ENCODE measurements at places on chromosomes 2 and 18.

DNA sequence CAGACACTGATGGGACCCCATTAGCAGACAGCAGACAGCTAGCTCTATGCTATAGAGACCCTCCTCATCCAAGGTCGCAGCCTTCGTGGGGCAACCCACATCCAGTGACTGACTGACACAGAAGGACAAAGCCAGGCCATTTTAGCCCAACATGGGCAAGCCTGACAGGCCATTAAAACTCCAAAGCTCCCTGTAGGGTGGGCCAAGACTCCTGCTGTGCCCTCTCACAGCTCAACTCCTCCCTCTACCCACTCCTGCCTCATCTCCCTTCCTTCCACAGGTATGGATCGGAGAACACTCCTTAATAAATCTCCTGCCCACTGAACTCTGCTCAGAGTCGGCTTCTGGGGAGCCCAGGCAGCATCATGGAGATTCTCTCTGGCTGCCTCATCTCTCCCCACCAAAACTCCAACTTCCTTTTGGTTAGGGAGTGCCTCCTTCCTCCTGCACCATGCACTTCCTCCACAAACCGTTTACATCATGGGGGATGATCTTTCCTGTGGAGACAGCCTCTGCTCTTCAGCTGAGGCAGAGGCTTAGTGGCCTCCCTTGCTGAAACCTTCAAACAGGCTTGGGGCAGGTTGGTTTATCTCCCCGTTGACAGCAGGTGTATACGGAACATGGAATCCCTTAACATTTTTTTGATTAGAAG lies 86.5 kb downstream of the ACTR3 start:
- no peak for DNase-seq

- DNase-seq = no peak
These were observed 216.6 kb downstream of the SS18 start for GRCh38 chr18:25873833-25874232.

GRCh38 chr2:66058675-66059074 lies 376.2 kb upstream of the MEIS1 start:
- DNase-seq = no peak

DNA sequence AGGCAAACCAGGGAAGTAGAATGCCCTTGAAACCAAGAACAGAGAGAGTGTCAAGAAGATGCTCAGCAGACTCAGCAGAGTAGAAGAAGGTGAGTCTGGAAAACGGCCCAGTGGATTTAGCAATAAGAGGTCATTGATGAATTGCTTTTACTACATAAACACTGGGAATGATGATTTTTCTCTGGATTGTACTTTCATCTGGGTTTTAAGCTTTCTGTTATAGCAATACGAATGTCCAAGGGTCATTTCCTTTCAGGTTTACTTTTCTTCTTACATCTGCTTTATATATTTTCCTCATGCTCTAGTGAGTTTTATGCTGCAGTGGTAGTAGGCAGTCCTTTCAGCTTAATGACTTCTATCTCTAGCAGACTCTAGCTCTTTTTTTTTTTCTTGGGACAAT lies 16.9 kb downstream of the EML6 start:
- DNase-seq = no peak

- no peak for DNase-seq
These were observed 211.1 kb upstream of the GALNT5 start for GRCh38 chr2:157046396-157046795.

DNA sequence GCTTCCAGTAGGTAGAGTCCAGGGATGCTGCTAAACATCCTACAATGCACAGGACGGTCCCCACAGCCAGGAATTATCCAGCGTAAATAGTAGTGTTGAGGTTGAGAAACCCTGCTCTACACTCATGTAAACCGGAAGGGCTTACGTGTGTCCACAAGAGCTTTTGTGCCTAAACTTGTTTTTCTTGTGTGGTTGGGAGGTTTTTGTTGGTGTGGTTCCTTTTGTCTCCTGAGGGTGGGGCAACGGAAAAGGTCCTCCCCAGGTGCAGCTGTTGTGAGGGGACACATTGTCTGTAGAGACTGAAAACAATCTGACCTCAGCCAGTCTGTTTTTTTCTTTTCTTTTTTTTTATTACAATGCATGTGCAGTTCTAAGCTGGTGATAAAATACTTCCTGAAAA lies 72.7 kb upstream of the MGAT5 start:
- DNase-seq = no peak

- no peak for DNase-seq
These were observed 120.1 kb upstream of the SLC1A4 start for GRCh38 chr2:64869126-64869525.

- no peak for DNase-seq
These were observed 243.0 kb downstream of the CELF4 start for GRCh38 chr18:37322492-37323035.

GRCh38 chr2:10493634-10494281 lies 45.6 kb upstream of the ODC1 start:
- peak; percentile 35 for DNase-seq

- DNase-seq = no peak
These were observed 159.4 kb downstream of the BABAM2 start for GRCh38 chr2:28049899-28050298.

DNA sequence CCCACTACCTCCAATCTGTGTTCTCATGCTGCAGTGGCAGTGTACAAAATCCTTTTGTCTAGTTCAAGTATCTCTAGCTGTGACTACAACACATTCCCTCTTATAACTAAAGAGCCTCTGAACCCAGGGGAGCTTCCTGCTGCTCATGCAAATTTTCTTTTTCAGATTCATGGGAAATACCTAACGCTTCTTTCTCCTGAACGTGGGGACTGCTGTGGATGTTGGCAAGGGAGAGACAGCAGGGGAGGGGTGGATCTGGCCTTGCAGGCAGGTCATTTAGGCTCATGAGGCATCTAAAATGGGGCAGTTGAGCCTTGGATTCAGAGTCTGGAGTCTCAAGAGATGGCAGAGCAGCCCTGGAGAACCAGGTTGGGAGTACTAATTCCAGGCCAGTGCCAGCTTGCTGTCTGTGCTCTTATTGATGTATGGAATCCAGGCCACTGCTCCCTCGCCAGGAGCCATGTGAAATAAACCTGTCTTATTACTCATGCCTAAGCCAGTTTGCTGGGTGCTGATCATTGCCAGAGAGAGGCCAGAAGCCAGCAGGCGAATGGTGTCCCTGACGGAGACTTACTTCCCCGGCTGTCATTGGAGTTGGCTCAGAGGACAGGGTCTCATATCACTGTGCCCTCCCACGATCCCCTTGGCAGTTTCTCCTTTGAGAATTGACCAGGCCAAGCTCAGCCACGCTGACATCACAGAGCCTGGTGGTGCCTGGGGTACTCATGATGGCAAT lies 29.2 kb upstream of the TNP1 start:
- DNase-seq = no peak

DNA sequence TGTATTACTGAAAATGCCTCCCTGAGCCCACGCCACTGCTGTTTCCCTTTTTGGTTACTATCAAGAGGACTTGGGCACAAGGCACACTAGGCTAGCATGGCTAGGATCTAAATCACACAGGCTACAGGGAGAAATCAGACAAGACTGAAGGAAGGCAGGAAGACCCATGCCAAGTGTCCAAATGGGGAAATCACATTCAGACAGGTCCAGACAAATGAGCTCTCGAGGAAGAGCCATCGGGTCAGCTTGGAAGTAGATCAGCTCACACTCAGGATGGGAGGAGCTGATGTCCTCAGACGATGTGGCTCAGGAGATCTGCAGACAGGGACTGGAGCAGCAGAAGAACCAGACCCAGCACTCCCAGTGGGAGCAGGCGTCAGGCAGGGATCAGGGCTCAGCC lies 113.2 kb downstream of the COL6A3 start:
- no peak for DNase-seq

DNA sequence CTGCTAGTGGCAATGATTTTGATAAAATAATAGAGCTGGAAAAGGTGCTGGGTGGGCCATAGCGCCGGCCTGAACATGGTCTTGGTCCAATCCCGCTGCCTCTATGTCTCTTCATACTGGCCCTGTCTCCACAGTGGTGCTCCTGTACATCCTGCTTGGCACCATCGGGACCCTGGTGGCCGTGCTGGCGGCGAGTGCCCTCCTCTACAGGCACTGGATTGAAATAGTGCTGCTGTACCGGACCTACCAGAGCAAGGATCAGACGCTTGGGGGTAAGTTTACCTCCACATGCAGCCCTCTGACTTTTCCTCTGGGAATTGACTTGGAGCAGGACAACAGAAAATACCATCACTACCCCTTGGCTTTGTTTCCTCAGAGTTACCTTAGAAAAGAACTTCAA lies 24.0 kb downstream of the IL18RAP start:
- no peak for DNase-seq

GRCh38 chr2:21117688-21118087 lies 6.1 kb upstream of the TDRD15 start:
- no peak for DNase-seq

GRCh38 chr2:131404753-131405152 lies 40.8 kb upstream of the RAB6D start:
- DNase-seq = no peak

DNA sequence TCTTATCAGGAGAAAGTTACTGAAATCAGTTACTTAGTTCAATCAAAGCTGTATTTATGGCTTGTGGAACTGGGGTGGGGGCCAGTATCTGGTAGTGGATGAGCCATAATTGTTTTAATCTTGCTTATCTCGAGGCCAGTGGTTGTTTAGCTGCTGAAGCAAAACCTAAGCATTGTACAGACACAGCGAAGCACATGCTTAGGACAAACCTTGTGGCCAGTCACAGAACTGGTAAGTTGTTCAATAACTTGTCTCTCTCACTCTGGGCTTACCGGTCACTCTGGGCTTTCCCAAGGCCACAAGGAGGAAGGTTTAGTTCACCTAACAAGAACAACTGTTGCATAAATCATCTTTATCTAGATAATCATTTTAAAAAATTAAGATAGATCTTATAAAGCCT lies 296.6 kb upstream of the NETO1 start:
- DNase-seq = no peak

GRCh38 chr2:131035826-131036231 lies 57.4 kb downstream of the FAM168B start:
- DNase-seq = no peak
